SK-N-MC (cell line): ENCODE measurements at places on chromosomes 2 and 18.

DNA sequence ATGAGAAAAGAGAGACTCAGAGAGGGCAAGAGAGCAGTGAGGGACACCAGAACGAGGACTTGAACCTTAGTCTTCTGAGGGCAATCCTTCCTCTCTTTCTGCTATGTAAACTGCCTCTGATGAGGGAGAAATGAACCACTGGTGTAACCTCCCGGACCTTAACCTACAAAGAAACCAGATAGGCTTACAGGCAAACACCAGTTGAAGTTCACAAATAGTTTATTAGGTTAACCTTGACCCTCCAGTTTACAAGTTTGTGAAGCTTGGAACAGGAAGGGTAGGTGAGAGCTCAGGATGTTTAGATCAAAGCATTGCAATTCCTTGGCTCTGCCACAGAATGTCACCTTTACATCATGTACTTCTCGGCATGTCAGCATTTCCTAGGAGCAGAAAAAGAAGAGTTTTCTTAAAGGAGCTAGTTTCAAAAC, 486.4 kb upstream of the SPRED2 start:
- no peak for DNase-seq

GRCh38 chr2:160303076-160303475, 103.0 kb upstream of the ITGB6 start:
- no peak for DNase-seq

DNA sequence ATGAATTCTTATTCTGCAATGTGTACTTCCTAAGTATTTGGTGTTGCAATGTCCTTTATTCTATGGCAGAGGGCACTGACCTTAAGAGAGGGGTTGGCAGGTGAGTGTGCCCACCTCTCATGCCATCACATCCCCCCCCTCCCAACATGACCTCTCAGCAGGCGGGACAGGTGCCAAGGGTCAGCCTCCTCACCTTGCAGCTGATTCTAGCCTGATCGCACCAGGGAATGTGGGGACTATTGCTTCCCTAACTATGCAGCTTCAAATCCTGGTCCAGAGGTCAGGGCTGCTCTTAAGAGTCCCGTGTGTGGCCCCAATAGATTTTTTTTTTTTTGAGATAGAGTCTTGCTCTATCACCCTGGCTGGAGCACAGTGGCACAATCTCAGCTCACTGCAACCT, 9.5 kb downstream of the HJURP start:
- no peak for DNase-seq

DNA sequence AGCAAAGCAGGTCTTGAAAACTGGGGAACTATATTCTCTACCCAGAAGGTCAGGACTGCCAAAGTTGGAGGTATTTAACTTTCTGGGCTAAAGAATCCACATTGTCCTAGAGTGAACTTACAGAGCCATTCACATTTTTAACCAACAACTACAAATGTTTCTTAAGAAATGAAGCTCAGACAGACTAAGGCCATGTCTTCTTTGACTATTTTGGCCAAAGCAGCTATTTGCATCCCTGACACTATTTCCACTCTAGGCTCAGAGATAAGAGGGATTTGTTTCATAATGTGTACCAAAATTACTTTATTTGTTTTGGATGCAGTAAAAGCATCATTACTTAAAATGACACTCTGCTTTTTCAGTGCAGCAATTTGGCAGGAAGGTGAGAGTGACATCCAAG, 18.1 kb downstream of the PID1 start:
- no peak for DNase-seq

DNA sequence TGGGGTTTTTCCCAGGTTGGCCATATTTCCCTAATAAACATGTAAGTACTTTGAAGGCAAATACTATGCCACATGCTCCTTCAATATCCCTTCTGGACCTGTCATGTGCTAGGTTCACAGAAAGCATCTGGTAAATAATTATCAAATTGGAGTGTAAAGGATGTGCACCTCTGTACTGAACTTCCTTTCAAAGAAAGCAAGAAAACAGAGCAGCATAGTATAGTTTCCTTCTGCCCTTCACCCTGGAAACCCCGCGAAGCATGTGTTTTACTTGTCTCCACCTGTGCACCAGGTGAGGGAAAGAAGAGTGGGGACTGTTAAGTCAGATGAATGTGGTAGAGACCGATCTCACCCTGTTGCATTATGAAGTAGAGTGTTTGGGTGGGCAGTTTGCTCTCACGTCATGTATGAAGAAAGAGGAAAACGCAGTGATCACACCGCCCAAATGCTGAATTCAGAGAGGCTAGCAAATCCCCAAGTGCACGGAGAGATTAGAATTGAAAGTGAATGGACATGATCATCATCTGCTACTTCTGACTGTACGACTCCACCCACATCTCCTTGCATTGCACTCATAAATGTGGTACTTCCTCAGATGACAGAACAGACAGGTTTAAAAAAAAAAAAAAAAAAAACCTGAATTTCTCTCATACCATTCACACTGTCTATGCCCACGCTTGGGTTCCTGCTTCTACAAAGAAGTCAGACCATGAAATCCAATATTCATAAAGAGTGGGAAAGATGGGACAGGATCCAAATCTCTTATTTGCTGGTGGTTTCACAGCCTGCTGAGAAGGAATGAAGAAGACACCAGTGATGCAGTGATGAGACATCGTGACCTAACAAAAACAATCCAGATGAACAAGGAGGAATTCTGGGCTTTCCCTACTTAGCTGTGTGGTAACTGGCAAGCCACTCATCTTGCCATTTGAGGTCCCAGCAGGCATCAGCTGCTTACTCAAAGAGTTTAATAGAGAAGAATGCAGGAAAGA, 448.6 kb downstream of the BCL11A start:
- DNase-seq = no peak
